CD4-positive, CD25-positive, alpha-beta regulatory T cell (primary cell): ENCODE measurements at places on chromosomes 3 and 15.

- no peak for DNase-seq
Observed at GRCh38 chr15:49313650-49314049, 109.4 kb upstream of the FGF7 start.

GRCh38 chr3:132380920-132381319 is 36.4 kb upstream of the DNAJC13 start:
- no peak for DNase-seq

GRCh38 chr3:69082361-69082760 is 2.2 kb upstream of the UBA3 start:
- DNase-seq, result no peak

DNA sequence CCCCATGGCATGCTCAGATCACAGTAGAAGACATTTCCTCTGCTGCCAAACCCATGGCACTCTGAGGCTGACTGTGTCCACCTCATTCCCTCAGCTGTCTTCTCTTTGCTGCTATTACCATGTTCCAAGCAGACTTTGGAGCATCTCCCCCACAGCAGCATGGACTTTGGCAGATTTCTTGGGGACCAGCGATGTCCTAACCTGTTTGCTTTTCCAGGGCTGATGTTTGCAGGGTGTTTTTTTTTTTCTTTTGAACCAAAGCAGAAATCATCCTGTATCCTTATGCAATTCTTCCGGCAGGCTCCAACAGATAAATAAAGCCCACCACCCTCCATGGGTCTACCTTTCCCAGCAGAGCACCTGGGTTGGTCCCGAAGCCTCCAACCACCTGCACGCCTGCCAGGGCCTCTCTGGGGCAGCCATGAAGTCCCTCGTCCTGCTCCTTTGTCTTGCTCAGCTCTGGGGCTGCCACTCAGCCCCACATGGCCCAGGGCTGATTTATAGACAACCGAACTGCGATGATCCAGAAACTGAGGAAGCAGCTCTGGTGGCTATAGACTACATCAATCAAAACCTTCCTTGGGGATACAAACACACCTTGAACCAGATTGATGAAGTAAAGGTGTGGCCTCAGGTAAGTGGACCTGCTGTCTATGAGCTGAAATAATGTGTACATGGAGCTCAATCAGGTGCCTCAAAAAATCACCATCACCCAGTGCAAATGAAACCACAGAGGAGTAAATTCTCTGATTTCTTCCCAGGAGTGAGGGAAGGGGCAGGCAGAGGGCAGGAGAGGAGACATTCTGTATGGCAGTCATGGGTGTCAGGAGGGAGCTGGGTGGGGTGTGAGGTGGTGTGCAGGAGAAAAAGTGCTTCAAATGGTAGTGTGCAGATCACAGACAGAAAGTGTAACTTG is at the start of gene AHSG:
Gene AHSG (plus strand): TSS at position 340 of the 916 bp plus-strand sequence. CDS start 82 bp downstream, at position 422.
- no peak for DNase-seq

- no peak for DNase-seq
Observed at GRCh38 chr15:80507131-80507530, 102.9 kb downstream of the ARNT2 start.
